T-helper 1 cell (primary cell): ENCODE measurements at places on chromosomes 7 and 10.
A peak's percentile ranks its signal among the peaks of the same experiment; 100 is the strongest.

- no peak for DNase-seq
These were observed 130.5 kb downstream of the CDK14 start for GRCh38 chr7:90726623-90727022.

DNA sequence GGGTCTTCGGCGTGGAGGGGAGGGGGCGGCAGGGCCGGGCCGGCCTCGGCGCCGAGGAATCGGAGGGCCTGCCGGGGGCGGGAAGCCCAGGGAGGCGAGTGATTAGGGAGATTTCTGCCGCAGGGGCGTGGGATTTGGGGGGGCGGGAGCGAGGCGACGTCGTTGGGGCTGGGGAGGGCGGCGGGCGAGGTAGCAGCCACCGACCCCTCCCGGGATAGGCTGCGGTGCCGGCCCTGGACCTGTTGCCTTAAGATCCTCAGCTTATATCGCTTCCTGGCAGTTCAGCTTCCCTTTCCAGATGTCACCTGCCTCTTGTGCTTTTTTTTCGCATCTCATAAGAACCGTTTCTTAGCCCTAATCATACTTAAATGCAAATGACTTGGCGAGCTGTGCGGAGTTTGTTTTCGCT lies 655 bp downstream of the LMTK2 start:
- DNase-seq = no peak

- no peak for DNase-seq
These were observed 30.9 kb downstream of the TRIM8 start for GRCh38 chr10:102675011-102675665.

- DNase-seq = no peak
These were observed 133.5 kb upstream of the FEZF1 start for GRCh38 chr7:122438006-122438405.

DNA sequence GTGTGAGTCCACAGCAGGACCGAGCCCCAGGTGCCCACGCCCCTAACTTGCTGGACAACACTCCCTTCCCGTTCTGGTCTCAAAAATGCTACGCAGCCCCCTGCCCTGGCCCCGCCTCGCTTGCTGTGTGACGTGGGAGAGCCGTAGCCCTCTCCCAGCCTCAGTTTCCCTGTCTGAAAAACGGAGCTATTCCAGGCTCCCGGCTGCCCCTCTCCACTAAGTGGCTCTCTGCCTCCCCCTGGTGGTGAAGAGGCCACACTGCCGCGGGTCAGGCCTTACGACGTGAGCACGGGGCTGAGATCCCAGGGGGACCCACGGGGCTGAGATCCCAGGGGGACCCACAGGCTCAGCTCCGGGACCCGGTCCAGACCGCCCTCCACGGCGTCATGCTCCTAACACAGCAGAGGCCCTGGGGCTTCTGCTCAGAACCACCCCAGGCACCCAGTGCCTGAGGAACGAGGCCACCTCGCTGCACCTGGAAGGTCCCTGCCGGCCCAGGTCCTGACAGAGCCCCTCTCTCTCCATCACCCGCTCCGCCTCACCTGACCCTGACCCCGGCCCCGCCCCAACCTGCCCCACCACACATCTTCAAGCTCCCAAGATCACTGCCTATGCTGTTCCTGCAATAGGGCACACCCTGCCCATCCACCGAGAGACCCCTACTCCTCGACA lies 26.7 kb downstream of the MICALL2 start:
- DNase-seq = peak; percentile 66

GRCh38 chr7:25906760-25907159 lies 245.2 kb upstream of the NFE2L3 start:
- DNase-seq = no peak

- DNase-seq = no peak
These were observed 24.1 kb upstream of the LRRC17 start for GRCh38 chr7:102888561-102889233.

DNA sequence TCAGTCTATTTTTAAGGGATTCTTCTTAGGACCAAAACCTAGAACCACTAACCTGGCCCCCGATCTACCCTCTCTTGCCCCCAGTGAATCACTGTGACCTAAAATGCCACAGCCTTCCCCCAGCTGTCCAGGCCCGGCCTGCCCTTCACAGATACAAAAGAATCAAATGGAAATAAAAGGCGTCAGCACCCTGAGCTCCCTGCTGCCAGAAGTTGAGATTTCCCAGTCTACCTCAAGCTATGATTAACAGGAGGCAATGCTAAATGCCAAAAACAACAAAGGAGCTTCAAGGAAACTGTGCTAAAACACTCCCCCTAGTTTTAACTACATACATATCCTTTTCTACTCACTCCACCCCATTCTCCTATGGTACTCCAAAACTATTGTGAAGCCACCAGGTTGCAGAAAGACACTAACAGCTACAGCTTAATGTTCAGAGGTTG lies 67.8 kb downstream of the GSAP start:
- no peak for DNase-seq

DNA sequence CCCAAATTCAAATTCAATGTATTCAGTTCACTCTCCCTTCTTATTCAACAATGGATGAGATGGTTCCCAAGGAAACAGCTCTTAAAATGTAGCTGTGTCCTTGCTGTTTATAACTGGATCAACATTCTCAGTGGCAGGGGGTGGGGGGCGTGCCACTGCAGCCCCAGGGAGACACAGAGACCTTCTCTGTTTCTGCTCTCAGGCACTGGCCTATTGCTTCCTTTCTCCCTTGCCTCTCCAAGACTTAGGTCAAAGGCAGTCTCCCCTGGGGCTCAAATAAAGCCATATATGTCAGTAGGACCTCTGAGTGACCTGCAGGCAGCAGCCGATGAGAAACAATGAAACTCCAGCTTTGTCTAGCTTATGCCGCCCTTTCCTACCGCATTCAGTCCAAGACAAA lies 20.7 kb downstream of the VSTM4 start:
- DNase-seq = no peak

- DNase-seq = no peak
These were observed 236.5 kb downstream of the SKAP2 start for GRCh38 chr7:26627891-26628341.

DNA sequence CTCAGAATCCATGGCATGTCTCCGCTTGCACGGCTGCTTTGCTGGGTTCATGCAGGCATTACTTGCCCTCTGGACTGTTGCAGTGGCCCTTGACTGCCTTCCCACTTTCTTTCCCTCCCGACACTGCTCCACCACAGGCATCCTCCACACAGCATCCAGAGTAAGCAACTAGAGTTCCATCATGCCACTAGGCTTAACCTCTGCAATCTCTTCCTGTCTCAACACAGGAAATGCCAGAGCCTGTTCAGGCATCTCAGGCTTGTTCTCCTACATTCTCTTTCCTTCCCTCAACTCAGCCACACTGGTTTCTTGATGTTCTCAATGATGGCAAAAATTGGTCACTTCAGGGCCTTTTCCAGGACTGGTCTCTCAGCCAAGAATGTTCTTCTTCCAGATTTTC lies 284.5 kb upstream of the KLF6 start:
- no peak for DNase-seq

- DNase-seq = no peak
These were observed 122.0 kb downstream of the TRRAP start for GRCh38 chr7:99000196-99000903.

DNA sequence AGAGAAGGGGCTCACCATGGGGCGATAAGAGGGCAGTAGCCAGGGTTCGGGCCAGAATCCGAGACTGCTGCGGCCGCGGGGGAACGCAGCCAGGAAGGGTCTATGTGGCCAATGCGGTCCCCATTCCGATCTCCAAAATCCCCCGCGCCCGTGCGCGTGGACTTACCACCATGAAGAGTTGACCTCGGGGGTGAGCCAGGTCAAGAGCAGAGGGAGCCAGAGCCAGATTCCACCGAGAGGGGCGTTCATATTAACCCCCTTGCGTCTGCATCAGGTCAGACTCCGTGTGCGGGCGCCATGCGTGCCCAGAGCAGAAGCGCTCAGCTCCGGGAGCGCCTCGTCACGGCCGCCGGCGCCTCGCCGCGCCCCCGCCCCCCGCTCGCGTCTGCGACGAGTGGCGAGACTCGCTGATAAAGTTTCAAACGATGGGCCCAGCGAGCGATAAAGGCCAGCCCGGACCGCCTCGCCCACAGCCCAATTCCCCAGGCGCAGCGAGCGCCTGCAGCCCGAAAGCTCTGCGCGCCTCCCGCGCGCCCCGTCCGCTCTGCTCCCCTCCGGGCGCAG lies at the start of gene WNT2:
Gene WNT2 (minus strand): TSS at position 318 of the 564 bp plus-strand sequence. CDS start 69 bp downstream, at position 249.
- no peak for DNase-seq

DNA sequence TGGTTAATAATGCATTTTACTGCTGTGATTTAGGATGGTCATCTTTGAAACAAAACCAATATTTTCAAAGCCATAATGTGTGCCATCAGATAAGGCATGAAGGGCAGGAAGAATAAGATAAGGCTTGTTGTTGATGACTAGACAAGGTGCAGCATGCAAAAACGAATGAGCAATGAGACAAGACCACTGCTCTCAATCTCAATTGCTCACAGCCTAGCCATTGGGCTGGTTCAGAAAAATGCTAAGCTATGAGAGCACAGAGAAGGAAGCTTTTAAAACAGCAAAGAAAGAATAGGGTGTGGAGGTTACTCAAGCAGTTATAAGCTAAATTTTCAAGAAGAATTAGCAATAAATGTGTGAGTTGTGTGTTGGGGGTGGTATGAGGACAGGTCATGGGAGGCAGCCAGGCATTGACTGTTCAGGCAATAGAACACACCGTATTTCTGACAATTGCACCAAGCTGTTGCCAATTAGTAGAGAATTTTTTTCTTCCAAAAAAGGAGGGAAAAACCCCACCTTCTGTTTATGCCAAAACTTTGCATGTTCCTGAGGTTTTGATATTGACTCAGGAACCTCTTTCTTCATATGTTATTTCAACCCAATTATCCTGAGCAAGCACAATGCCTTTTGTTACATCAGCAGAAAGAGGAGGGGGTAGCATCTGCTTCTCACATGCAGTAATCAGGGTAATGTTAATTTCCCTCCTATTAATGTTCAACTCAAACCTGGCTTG lies 276.5 kb downstream of the HDAC9 start:
- DNase-seq = no peak

GRCh38 chr7:128031901-128032604 lies 816 bp upstream of the LRRC4 start:
- DNase-seq = peak; percentile 32
